ENCODE measurements at places on chromosomes 16 and 17.

- no peak for DNase-seq
Measured at GRCh38 chr17:56109836-56110235, 43.4 kb upstream of the ANKFN1 start.

GRCh38 chr17:17628388-17629008 lies 37.0 kb upstream of the PEMT start:
- DNase-seq: no peak

GRCh38 chr17:6041246-6041645 lies 28.9 kb upstream of the WSCD1 start:
- peak; percentile 2 for DNase-seq

- DNase-seq: no peak
Measured at GRCh38 chr16:77690416-77690815, 31.9 kb upstream of the NUDT7 start.

- peak; percentile 69 for DNase-seq
Measured at GRCh38 chr16:47574091-47575054, 113.2 kb downstream of the PHKB start.

- no peak for DNase-seq
Measured at GRCh38 chr16:12988071-12988470, 86.7 kb downstream of the SHISA9 start.

- no peak for DNase-seq
Measured at GRCh38 chr16:55779402-55780094, 53.3 kb downstream of the CES1 start.

DNA sequence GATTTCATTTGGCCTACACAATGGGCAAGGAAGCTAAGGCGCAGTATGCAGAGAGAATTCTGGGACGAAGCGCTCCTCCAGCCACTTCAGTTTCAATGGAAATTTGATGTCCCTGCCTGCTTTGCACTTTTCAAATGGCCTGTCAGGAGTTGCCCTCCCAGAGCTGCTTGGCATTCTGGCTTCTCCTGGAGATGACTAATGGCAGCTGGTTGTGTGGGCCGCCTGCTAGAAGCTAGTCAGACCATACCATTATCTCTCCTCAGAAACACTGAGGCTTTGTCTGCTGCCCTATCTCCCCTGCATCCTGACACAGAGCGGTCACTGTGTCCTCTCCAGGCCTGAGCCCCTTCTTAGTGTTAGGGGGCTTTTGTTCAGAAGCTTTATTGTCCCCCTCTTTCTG lies 180.1 kb downstream of the SPECC1 start:
- DNase-seq: no peak

GRCh38 chr17:77184474-77184873 lies 43.7 kb downstream of the SEC14L1 start:
- peak; percentile 41 for DNase-seq

GRCh38 chr16:31022544-31023251 lies 10.7 kb upstream of the STX4 start:
- DNase-seq: no peak

- DNase-seq: peak; percentile 65
Measured at GRCh38 chr16:77596261-77596660, 126.1 kb upstream of the NUDT7 start.

DNA sequence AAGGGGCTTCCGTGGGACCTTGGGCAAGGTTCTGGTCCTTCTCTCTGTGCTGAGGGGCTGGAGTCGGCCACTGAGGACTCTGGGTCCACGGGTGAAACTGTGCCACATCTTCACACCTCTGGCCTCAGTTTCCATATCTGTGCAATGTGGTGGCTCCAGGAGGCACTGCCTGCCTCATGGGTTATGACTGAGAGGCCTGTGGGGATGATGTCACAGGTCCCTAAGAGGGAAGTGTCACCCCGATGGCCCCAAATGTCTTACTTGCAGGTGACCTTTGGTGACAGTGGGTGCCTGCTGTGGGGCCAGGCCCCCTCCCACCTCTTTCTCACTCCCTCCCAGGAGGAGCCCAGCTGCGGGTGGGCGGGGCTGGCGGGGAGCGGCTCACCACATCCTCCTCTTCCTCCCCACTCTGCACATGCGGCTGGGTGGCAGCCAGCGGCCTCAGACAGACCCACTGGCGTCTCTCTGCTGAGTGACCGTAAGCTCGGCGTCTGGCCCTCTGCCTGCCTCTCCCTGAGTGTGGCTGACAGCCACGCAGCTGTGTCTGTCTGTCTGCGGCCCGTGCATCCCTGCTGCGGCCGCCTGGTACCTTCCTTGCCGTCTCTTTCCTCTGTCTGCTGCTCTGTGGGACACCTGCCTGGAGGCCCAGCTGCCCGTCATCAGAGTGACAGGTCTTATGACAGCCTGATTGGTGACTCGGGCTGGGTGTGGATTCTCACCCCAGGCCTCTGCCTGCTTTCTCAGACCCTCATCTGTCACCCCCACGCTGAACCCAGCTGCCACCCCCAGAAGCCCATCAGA lies at the start of gene IL21R:
Gene IL21R (plus strand): TSS at position 407 of the 801 bp plus-strand sequence. CDS start 27,898 bp downstream, outside the sequence.
- DNase-seq: peak; percentile 68

DNA sequence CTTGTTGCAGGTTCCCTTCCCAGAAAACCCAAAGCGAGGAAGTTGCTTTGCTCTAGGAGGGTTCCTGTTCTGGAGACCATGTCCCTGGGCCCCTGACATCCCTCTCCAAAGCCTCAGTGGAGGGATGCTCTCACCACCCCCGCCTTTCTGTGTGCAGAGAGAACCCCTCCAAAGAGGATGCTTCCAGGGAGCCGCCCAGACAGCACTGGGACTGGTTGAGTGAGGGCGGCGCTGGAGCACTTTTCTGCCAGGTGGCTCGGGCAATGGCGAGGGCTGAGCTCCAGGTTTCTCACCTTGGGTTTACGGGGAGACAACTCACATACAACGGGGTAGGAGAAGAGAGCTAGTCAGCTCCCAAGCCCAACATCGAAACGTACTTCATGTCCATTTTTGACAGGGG lies 7.3 kb downstream of the EMC6 start:
- no peak for DNase-seq

GRCh38 chr17:57349541-57350247 lies 93.4 kb downstream of the MSI2 start:
- DNase-seq: no peak

Measured in choroid plexus epithelial cell (primary cell).